ENCODE measurements at places on chromosomes 11 and 22.

DNA sequence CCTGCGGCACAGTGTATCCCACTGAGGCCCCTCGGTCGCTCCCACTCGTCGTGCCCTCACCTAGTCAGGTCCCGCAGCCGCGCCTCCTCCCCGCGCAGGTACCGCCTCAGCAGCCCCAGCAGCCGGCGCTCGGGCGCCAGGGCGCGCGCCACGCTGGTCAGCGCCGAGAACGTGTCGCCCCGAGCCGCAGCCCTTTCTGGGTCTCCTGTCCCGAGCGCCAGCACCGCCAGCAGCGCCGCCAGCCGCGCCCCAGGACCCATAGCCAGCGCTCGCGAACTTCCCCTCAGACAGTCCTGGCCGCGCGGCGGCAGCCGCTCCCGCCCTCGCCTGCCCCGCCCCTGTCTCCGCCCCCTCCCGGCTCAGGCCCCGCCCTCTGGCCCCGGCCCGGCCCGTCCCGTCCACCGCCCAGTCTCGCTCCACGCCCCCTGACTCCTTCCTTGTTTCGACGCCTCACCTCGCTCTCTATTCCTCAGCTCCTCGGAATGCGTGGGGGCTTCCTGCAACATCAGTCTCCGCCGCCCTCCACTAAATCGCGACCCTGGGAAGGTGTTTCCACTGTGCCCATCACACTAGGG lies at the start of gene P4HA3:
Gene P4HA3, minus strand, starts transcription at position 289 of the 575 bp plus-strand sequence. Its CDS starts 29 bp downstream, at position 260.
- H3K36me3 ChIP-seq, result no peaks in the 10 kb centered on the region
- no peaks in the 10 kb centered on the region for H3K27me3 ChIP-seq
- peaks cover 12% of the 10 kb centered on the region for H3K4me1 ChIP-seq
- peak within 1 kb of the TSS; percentile 51 for H3K4me3 ChIP-seq
- no peak within 1 kb of the TSS for H3K27ac ChIP-seq

DNA sequence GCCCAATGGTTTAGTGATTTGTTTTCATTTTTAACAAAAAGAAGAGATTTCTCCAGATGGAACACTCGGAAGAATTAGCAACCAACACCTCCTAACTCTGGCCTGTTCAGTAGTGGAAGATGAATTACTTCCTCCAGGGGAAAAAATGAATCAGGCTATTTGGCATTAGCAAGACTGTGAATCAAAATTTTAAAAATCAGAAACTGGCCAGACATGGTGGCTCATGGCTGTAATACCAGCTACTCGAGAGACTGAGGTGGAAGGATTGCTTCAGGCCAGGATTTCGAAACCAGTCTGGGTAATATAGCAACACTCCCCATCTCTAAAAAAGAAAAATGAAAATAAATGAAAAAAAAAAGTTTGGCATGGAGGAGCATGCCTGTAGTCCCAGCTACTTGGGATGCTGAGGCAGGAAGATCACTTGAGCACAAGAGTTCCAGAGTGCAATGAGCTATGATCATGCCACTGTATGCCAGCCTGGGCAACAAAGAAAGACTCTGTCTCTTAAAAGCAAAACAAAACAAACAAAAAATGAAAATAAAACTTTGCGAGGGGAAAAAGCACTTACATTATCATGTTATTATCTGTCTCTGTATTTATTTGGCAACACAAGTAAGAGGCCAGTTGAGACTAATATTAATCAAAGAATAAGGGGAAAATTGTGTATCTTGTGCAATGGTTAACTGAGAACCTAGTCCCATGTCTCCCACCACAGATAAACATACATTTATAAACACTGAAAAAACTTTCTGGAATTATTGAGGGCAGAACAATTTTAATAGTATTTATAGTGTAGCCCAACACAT lies 796.3 kb upstream of the ANO3 start:
- H3K27me3 ChIP-seq, result no peaks in the 10 kb centered on the region
- no peak overlapping the region for H3K27ac ChIP-seq
- no peak for DNase-seq

- no peak overlapping the region for H3K4me3 ChIP-seq
- H3K27ac ChIP-seq, result peak overlapping the region; percentile 40
- no peaks in the 10 kb centered on the region for H3K27me3 ChIP-seq
These were observed 12.1 kb upstream of the XBP1 start for GRCh38 chr22:28812516-28812915.

- peak within 1 kb of the TSS; percentile 67 for H3K27ac ChIP-seq
- H3K36me3 ChIP-seq, result no peaks in the 10 kb centered on the region
- H3K4me1 ChIP-seq, result peaks cover 37% of the 10 kb centered on the region
- peak; percentile 71 for DNase-seq
- peaks cover 26% of the 10 kb centered on the region for H3K27me3 ChIP-seq
These were observed at the start of gene DKK3 for GRCh38 chr11:12007769-12008737. Gene DKK3, minus strand, starts transcription at chr11:12008626. Its CDS starts 44 bp downstream, at chr11:12008582.

- DNase-seq, result no peak
- no peaks in the 10 kb centered on the region for H3K36me3 ChIP-seq
- no peak overlapping the region for H3K27ac ChIP-seq
- no peaks in the 10 kb centered on the region for H3K27me3 ChIP-seq
- peaks cover 53% of the 10 kb centered on the region for H3K4me1 ChIP-seq
- H3K4me3 ChIP-seq, result peak overlapping the region; percentile 30
These were observed 2.1 kb downstream of the ROBO4 start for GRCh38 chr11:124895471-124895971.

- no peaks in the 10 kb centered on the region for H3K27me3 ChIP-seq
- no peaks in the 10 kb centered on the region for H3K36me3 ChIP-seq
- no peak overlapping the region for H3K27ac ChIP-seq
- H3K4me3 ChIP-seq, result no peak overlapping the region
- H3K4me1 ChIP-seq, result peaks cover 15% of the 10 kb centered on the region
These were observed 53.0 kb downstream of the RASSF10 start for GRCh38 chr11:13062115-13062514.

DNA sequence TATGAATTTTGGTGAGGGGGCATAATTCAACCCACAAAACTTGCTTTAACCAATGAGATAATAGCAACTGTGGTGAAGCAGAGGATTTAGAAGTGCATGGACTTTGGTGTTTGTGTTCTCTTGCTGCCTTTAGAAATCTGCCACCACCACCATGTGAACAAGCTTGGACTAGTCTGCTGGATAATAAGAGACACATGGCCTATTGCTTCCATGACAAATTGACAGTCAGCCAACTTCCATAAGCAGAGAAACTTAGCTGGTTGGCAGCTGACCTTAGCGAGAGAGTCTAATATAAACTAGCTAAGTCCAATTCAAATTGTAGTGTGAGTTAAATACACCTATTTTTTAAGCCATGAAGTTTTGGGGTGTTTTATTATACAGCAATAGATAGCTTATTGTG lies 482.1 kb upstream of the ANO5 start:
- no peaks in the 10 kb centered on the region for H3K36me3 ChIP-seq
- DNase-seq, result no peak
- H3K4me3 ChIP-seq, result no peak overlapping the region
- H3K27me3 ChIP-seq, result no peaks in the 10 kb centered on the region
- H3K4me1 ChIP-seq, result no peaks in the 10 kb centered on the region
- no peak overlapping the region for H3K27ac ChIP-seq

DNA sequence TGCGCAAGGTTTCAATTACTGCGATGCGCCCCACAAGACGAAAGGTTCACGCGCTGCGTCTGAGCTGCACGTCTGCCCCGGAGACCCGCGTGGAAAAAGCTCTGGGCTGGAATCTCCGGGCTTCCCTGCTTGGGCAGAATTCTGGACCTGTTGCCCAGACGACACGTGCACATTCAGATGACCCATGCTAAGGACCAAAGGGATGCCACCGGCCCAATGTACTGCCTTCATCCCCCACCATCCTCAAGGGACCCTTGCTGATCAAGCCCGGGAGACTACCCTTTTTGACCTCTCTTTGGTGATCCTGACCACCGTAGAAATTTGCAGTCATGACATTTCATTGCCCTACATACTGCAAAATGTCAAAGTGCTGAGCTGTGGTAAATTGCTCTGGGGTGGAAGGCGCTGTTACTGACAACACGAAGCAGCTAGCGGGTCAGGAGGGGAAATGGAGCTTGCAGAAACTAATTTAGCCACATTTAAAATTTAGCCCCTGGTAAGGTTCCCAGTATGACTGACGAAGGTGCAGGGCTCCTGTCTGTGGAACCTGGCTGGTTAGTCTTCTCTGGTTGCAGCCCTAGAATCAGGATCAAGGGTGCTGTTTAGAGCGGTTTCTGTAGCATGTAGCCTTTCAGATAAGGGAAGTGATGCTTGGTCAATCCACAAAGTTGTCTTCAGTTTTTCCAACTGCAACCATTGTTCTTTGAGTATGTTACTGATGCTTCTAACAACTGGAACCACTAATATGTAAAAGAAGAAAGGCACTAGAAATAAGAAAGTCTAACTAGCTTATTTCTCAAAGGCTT lies 81.9 kb downstream of the PRR5L start:
- H3K27ac ChIP-seq, result peak overlapping the region; percentile 42
- H3K36me3 ChIP-seq, result no peaks in the 10 kb centered on the region

GRCh38 chr11:78390809-78391208 lies 26.8 kb downstream of the GAB2 start:
- no peak overlapping the region for H3K4me3 ChIP-seq
- no peak overlapping the region for H3K27ac ChIP-seq
- DNase-seq, result no peak
- H3K36me3 ChIP-seq, result no peaks in the 10 kb centered on the region
- no peaks in the 10 kb centered on the region for H3K4me1 ChIP-seq

- DNase-seq, result no peak
- peaks cover 81% of the 10 kb centered on the region for H3K4me1 ChIP-seq
- H3K27me3 ChIP-seq, result no peaks in the 10 kb centered on the region
- peaks cover 3% of the 10 kb centered on the region for H3K36me3 ChIP-seq
- H3K27ac ChIP-seq, result no peak overlapping the region
These were observed 4.8 kb downstream of the CLCF1 start for GRCh38 chr11:67368621-67369020.

- DNase-seq, result no peak
- H3K36me3 ChIP-seq, result no peaks in the 10 kb centered on the region
- H3K4me1 ChIP-seq, result peaks cover 9% of the 10 kb centered on the region
These were observed 997 bp upstream of the CDHR5 start for GRCh38 chr11:625636-626268.

DNA sequence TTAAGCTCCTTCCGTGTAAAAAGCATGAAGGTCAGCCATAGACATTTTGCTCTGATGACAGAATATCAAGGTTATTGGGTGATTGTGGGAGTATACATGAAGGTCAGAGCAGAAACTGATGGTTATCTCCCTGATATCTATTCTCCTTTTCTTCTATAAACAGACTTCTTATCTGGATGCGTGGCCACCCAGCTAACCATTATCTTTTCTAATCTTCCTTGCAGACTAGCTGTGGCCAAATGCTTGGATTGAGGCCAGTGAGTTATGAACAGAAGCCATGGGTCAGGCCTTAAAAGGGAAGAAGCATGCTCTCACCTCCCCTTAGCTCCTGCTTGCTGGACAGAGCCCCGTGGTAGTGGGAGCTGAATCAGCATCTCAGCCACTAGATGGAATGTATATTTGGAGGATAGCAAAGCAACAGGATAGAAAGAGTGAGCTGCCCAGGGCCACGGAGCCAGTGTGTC lies 31.3 kb upstream of the LRRC55 start:
- no peaks in the 10 kb centered on the region for H3K36me3 ChIP-seq
- no peaks in the 10 kb centered on the region for H3K4me1 ChIP-seq
- DNase-seq, result no peak
- H3K4me3 ChIP-seq, result no peak overlapping the region
- no peak overlapping the region for H3K27ac ChIP-seq

Measured in suprapubic skin (tissue), 4 donors.